ENCODE measurements at places on chromosomes 7 and 10. TPM values are rescaled to one million over a fixed set of nuclear protein-coding genes. Genes with fewer than 3 reads are reported as not detected.

DNA sequence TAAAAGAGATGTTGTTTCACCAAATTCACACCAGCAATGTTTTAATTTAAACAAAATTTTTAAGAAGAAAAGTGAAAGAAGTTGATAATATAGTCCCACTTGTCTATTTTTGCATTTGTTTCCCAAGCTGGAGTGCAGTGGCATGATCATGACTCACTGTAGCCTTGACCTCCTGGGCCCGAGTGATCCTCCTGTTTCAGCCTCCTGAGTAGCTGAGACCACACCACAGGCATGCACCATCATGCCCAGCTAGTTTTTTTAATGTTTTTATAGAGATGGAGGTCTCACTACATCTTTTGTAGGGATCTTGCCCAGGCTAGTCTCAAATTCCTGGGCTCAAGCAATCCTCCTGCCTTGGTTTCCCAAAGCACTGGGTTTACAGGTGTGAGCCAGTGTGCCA lies 14.1 kb upstream of the NDUFA5 start:
- no peak overlapping the region for H3K4me3 ChIP-seq
- peaks cover 3% of the 10 kb centered on the region for H3K27me3 ChIP-seq
- DNase-seq: no peak
- no peaks in the 10 kb centered on the region for H3K4me1 ChIP-seq
- H3K36me3 ChIP-seq: no peaks in the 10 kb centered on the region
- no peak overlapping the region for H3K27ac ChIP-seq

The DNAJC12 gene
- total RNA-seq: 25.0 TPM

GRCh38 chr7:44264221-44264931 lies 61.0 kb downstream of the CAMK2B start:
- H3K36me3 ChIP-seq: no peaks in the 10 kb centered on the region
- H3K4me3 ChIP-seq: no peak overlapping the region
- DNase-seq: no peak

- peaks cover 18% of the 10 kb centered on the region for H3K27me3 ChIP-seq
- peaks cover 50% of the 10 kb centered on the region for H3K4me1 ChIP-seq
- no peaks in the 10 kb centered on the region for H3K36me3 ChIP-seq
- H3K4me3 ChIP-seq: no peak overlapping the region
- no peak overlapping the region for H3K27ac ChIP-seq
These were observed 300.7 kb upstream of the PITRM1 start for GRCh38 chr10:3473271-3473670.

DNA sequence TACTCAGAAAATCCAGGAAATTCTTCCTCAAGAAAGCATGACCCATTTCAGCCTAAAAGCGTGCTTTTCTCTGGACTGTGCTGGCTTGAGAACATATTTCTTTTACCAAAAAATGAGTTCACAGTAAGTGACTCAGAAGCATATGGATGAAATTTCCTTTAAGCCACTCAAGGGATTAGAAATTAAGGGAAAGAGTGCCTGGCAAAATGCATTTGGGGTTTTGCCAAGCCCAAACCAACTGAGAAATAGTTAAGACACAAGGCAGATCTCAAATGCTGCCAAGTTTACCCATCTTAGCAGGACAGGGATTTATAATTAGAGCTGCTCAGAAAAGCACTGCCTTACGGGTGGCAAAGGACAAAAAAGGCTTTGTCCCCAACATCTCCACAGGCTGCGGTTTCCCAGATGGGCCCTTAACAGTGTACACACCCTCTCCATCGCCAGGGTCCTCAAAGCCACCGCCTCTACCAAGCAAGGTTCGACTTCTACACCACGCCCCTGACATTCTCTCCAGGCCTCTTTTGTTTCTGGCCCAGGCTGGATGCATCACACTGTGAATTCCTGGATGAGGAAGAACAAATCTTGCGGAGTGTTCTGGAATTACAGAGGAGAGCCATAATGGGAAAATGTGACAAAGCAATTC lies 30.1 kb upstream of the CDHR3 start:
- H3K4me3 ChIP-seq: no peak overlapping the region
- H3K27ac ChIP-seq: no peak overlapping the region
- H3K36me3 ChIP-seq: no peaks in the 10 kb centered on the region
- H3K4me1 ChIP-seq: peaks cover 6% of the 10 kb centered on the region
- H3K27me3 ChIP-seq: peaks cover 21% of the 10 kb centered on the region
- no peak for DNase-seq

GRCh38 chr10:101012525-101013364 lies 13.1 kb downstream of the LZTS2 start:
- DNase-seq: peak; percentile 58
- H3K4me1 ChIP-seq: peaks cover 27% of the 10 kb centered on the region
- peaks cover 26% of the 10 kb centered on the region for H3K27me3 ChIP-seq

DNA sequence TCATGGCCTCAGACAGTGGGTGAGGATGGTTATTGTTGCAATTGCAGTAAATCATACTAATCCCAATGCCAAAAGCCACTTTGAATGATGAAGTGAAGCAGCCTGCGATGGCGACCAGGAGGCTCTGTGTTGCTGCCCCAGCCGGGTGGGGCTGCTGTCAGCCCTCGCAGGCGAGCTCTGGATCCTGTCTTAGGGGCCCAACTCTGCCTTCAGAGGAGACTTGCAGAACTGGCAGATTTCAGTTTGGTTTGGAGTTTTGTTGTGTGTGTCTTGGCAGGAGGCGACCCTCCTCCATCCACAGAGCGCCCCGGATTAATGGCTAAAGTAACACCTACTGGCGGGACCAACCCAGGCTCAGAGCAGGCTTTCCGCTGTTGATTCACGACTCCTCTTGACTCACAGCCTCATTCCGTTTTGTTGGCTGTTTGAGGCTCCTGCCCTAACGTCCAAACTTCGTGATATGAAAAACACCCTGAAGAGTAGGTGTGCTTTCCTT lies 67.9 kb upstream of the BMPER start:
- no peak overlapping the region for H3K27ac ChIP-seq
- H3K4me1 ChIP-seq: no peaks in the 10 kb centered on the region
- no peaks in the 10 kb centered on the region for H3K36me3 ChIP-seq
- no peak for DNase-seq
- H3K27me3 ChIP-seq: no peaks in the 10 kb centered on the region

- H3K27me3 ChIP-seq: peaks cover 2% of the 10 kb centered on the region
- no peak overlapping the region for H3K27ac ChIP-seq
- no peak overlapping the region for H3K4me3 ChIP-seq
- H3K36me3 ChIP-seq: no peaks in the 10 kb centered on the region
These were observed 141.6 kb downstream of the ADARB2 start for GRCh38 chr10:1595726-1596125.

The GPR15LG gene
- total RNA-seq: not detected

The THAP5 gene
- total RNA-seq: 39.9 TPM

- H3K36me3 ChIP-seq: no peaks in the 10 kb centered on the region
- H3K27me3 ChIP-seq: peaks cover 2% of the 10 kb centered on the region
These were observed 142.6 kb upstream of the NEBL start for GRCh38 chr10:21039721-21040120.

The HOXA1 gene
- total RNA-seq: 0.16 TPM

DNA sequence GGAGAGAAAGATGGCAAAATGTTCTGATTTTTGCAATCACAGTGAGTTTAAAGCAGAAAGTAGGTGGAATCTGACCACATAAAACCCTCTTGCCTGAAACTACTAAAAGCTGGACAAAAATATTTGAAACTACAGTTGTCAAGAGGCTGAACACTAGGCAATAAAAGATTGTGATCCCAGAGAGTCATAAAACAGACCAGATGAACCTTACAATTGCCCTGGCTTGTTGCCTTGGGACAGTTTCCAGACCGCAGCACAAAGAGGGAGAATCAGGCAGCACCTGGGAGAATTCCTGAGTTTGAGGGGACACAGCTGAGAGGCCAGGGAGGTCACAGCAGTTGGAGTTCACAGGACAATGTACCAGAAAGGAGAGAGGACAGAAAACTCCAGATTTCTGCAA lies 107.3 kb upstream of the NANOS1 start:
- no peaks in the 10 kb centered on the region for H3K36me3 ChIP-seq
- no peak overlapping the region for H3K27ac ChIP-seq
- DNase-seq: no peak
- no peak overlapping the region for H3K4me3 ChIP-seq
- H3K4me1 ChIP-seq: no peaks in the 10 kb centered on the region
- H3K27me3 ChIP-seq: peaks cover 16% of the 10 kb centered on the region

The MAGI2 gene
- total RNA-seq: 0.17 TPM

The SPOCK2 gene
- 139 TPM for total RNA-seq

- H3K36me3 ChIP-seq: no peaks in the 10 kb centered on the region
- H3K27ac ChIP-seq: no peak overlapping the region
- DNase-seq: no peak
- H3K4me3 ChIP-seq: no peak overlapping the region
- H3K4me1 ChIP-seq: no peaks in the 10 kb centered on the region
These were observed 145.1 kb downstream of the GNAI1 start for GRCh38 chr7:80279760-80280159.

DNA sequence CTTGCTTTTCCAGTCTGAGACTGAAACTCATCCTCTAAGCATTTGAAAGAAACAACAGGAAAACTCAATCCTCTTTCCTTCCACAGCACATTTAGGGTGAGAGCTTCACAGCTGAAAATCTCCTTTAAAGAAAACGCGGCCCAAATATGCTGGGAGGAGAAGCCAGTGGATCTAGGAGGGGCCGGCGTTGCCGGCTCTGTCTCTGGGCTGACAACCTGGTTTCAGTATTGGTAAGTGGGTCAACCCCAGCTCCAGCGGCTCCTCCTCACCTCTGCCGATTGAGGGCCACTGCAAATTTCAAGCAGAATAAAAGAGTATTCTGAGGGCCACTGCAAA lies 75.3 kb upstream of the CPXM2 start:
- no peaks in the 10 kb centered on the region for H3K4me1 ChIP-seq
- peaks cover 23% of the 10 kb centered on the region for H3K27me3 ChIP-seq
- no peak overlapping the region for H3K4me3 ChIP-seq

The NRP1 gene
- 1.2 TPM for total RNA-seq

The TMEM106B gene
- total RNA-seq: 23.4 TPM

DNA sequence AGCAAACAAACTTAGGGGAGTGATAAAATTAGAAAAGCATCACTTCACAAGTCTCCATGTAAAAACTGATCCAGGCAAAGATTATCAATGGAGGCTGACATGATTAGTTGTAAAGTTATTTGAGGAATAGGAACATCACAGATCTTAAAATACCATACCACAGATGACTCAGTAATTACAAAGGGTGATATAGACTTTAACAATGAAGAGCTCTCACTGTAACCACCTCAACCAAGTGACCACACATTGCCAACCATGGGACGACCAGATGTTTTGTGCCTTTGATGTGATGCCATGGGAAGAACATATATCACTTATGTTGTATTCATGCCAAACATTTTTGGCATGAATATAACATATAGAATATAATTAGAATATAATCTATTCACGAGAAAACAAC lies 11.7 kb downstream of the AASS start:
- no peak for DNase-seq
- H3K4me3 ChIP-seq: no peak overlapping the region
- H3K36me3 ChIP-seq: no peaks in the 10 kb centered on the region
- peaks cover 1% of the 10 kb centered on the region for H3K27me3 ChIP-seq

The ZNF239 gene
- 1.7 TPM for total RNA-seq
